ENCODE measurements at places on chromosomes 5 and 9.
A peak's percentile ranks its signal among the peaks of the same experiment; 100 is the strongest.

GRCh38 chr5:81317536-81317935 is 16.1 kb downstream of the ZCCHC9 start:
- DNase-seq: no peak

GRCh38 chr5:15105799-15106393 is 234.3 kb upstream of the ANKH start:
- DNase-seq: peak; percentile 56

- no peak for DNase-seq
Measured at GRCh38 chr5:87398981-87399614, 13.6 kb downstream of the CCNH start.

DNA sequence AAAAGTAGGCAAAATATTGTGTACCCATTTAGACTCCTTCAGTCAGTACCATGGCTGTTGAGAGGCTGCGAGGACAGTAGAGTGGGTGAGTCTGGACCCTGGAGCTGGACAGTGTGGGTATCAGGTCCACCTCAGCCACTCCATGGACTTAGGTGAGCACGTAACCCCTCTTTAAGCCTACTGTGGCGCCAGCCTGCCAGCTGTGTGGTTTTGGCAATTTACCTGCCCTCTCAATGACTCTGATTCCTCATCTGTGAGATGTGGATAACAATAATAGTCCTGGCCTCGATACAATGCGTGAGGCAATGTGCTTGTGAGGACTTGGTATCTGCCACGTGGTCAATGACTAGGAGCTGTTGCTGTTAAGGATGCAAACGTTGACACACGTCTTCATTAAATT is 17.9 kb downstream of the SLC1A3 start:
- DNase-seq: no peak

- no peak for DNase-seq
Measured at GRCh38 chr9:105054491-105054890, 126.5 kb upstream of the ABCA1 start.

DNA sequence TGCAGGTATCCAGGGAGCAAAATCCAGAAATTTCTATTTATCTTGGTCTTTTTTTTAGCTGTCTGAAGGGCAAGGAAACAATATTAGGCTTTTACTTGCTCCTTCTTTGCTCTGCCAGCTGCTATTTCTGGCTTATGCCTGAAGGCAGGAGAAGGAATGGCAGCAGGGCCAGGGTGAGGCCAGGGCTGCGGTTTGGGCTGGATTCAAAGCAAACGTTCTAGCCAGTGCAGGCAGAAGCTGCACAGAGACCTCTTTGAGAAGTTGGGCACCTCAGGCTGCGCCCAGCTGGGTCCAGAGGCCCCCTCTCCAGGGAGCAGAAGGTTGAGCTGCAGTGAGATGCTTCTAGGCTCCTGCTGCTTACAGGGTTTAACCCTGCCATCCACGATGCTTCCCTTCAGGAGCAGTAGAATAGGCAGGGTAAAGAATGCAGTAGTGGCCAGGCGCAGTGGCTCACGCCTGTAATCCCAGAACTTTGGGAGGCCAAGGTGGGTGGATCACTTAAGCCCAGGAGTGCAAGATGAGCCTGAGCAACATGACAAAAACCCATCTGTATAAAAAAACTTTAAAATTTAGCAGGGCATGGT is 201.2 kb downstream of the ADCY2 start:
- DNase-seq: no peak

DNA sequence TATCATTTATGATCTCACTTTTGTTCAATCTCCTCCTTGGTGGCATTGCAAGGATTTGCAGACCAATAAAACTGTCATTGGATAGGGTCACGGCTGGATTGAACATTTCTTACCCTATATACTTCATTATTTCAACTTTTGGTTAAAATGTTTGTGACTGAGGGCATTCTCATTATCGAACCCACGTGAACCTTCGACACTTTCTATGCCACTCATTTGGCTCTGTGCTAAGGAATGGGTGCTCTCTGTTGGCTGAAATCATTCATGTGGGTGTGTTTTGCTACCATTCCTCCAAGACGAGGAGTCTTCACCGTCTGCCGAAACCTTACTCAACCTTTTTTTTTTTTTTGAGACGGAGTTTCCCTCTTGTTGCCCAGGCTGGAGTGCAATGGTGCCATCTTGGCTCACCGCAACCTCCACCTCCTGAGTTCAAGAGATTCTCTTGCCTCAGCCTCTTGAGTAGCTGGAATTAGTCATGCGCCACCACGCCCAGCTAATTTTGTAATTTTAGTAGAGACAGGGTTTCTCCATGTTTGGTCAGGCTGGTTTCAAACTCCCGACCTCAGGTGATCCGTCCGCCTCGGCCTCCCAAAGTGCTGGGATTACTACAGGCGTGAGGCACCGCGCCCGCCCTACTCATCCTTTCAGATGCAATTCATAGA is 62.5 kb downstream of the CSNK1A1 start:
- no peak for DNase-seq

- no peak for DNase-seq
Measured at GRCh38 chr5:57172466-57173318, 1.2 kb upstream of the GPBP1 start.

DNA sequence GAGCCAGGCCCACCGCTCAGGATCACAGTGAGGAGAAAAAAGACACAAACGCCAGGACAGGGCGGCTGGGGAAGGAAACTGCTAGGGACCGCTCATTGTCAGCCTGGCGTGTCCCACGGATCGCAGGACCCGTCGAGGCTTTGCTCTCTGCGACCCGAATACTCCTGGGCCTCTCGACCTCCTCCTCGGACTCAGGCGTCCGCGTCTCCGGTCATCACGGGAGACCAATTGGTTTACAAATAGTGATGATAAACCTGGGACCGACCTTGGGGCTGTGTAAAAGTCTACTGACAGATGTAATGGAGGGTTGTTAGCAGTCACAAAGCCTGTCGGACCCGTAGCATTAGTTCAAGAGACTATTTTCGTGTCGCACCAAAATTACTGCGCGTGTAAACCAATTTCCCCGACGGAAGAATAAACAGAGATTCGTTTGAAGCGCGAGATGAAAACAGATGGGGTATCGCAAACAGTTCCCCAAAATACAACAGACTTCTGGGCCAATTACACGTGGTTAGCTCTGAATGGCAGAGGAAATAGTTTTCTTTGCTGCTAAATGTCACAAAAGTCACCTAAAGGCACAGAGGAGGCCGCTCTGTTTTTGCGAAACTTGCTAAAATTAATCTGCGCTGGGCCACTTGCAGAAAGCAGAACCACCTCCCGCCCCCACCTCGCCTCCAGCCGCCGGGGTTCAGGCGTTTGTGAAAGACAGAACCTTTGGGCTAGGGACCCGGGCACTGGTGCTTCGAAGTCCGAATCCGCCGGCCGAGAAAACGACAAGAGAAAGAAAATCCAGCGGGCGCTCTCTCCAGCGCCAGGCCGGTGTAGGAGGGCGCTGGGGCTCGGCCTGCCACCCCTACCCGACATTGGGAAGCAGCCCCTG is 67.6 kb downstream of the FOXD1 start:
- DNase-seq: no peak

DNA sequence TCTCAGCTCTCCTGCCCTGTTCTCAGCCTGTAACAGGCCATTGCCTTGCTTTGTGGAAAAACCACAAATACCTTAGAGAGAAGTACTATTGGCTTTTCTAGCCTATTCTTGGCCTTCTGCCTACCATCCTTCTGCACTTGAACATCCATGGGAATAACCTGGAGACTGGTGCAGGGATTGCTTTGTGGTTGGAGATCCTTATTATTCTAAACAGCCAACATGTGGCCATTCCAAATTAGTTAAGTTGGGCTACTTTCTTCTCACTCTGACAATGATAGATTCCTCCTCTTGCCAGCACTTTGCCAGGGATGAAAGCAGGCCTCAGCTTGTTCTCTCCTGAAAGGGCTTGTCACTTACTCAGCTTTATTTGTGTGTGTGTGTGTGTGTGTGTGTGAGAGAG is 240.4 kb downstream of the GLIS3 start:
- no peak for DNase-seq

DNA sequence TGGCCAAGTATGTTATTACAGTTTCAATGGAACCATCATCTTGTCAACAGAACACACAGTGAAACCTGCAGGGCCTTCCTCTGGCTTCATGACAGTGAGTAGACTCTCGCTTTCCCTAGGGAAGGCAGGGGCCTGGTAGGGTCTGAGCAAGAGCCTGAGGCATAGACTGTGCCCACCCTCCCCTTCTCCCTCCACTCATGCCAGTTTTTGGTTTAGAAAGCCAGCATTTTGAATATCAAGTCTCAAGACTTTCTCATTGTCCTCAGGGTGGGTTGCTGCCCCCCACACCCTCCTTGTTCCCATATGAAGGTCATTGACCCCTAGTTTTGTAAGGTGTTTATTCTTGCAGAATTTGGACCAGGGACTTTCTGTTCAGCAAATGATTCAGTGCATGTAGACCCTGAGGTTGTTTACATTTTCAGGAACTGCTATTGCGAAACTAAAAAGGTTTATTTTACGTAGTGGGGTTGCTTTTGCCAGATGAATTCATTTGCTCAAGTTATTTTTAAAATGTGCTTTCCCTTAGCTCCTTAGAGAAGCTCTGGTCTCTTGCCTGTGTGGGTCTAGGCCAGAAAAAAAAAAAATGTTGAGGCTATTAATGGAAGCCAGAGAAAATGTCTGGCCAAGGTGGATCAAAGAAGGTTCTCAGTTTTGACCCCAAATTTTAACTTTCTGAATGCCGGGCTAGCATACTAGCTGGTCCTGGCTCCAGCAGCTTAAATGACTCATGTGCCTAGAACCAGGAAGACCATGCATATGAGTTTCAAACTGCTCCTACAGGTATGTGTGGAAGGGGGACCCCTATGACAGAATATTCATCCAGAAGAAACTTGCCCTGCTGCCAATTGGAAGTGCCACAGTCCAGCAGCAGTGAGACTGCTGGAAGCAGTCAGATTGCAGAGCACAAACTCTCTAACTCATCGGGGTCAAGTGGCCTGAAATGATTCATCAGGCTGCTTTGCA is 10.1 kb upstream of the MOB3B start:
- DNase-seq: no peak

GRCh38 chr5:150064681-150065220 is 21.6 kb downstream of the CSF1R start:
- no peak for DNase-seq

All from endothelial cell (in vitro differentiated cells).